Neural progenitor cell (in vitro differentiated cells): ENCODE measurements at places on chromosomes 4 and X.
A peak's percentile ranks its signal among the peaks of the same experiment; 100 is the strongest.

- no peak for DNase-seq
These were observed 134.6 kb downstream of the CPZ start for GRCh38 chr4:8727131-8727530.

DNA sequence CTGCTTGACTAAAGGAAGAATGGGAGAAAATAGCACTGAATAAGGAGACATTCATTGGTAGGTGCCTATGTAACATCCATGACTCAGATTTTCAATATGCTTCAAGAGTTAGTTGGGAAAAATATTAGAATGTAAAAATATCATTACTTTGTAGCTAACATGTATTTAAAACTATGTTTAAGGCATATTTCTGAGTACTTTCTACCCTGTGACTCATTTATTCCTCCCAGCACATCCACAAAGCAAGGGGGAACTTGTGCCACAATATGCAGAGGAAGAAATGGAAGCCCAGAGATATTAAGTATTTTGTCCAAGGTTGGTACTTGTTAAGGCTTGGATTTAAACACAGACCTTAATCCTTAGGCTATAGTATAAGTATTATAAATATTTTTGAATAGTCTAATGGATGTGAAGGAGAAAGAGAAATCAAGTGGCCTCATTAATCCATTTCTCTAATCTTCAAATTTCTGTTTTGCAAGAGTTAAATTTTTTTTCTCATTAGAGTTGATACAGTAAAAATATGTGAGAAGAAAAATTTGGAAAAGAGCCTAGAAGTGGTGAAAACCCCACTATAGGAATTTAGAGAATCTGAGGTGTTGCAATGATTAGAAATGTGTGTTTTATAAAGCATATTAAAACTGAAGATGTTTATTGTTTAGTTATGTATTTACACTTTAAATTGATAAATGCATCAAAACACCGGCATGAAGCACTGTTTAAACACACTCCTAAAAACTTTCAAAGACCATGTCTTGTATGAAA lies 149.3 kb upstream of the GYPA start:
- no peak for DNase-seq

- no peak for DNase-seq
These were observed 123.9 kb downstream of the TBCK start for GRCh38 chr4:106192131-106192530.

DNA sequence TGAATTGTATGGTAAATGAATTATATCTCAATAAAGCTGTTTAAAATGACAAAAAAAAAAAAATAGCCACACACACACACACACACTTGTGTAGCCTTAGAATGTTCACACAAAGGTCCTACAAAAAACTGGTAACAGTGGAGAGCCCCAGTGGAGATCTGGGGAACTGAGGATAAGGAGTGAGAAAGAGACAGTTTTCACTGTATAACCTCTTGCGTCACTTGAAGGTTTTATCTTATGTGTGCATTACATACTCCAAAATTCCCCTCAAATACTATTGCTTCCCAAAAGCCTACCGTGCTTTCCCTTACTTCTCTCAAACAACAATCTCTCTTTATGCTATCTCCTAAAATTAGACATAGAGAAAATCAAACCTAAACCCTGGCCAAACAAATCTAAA lies 67.8 kb downstream of the SMC1A start:
- DNase-seq = no peak

- DNase-seq = no peak
These were observed 36.4 kb downstream of the HTRA3 start for GRCh38 chr4:8305851-8306471.

DNA sequence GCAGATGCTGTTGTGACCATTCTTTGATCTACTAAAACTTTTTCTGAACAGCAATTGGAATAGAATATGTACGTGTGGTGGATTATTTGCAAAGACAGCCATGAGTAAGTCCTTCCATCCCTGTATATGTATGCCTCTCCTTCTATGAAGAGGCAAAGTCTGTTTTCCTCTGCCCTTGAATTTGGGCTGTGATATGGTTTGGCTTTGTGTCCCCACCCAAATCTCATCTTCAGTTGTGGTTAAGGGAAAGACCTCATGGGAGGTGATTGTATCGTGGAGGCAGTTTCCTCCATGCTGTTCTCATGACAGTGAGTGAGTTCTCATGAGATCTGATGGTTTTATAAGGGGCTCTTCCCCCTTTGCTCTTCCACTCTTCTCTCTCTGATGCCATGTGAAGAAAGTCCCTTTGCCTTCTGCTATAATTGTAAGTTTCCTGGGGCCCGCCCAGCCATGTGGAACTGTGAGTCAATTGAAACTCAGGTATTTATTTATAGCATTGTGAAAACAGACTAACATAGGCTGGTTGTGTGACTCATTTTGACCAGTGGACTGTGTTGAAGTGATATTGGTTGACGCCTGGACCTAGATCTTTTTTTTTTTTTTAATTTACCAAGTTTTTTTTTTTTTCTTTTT lies 108.3 kb upstream of the CAMK2D start:
- DNase-seq = no peak

DNA sequence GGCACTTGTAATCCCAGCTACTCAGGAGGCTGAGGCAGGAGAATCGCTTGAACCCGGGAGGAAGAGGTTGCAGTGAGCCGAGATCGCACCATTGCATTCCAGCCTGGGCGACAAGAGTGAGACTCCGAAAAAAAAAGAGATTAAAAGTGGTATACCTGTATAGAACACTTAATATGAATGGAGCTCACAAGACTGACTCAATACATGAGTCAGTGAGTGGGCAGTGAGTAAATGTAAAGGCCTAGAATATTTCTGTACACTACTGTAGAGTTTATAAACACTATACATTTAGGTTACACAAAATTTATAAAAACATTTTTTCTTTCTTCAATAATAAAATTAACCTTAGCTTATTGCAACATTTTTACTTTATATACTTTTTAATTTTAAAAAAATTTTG lies 93.8 kb downstream of the CENPC start:
- no peak for DNase-seq

GRCh38 chr4:38449506-38450174 lies 214.4 kb upstream of the KLF3 start:
- no peak for DNase-seq

- no peak for DNase-seq
These were observed 221.2 kb upstream of the STK26 start for GRCh38 chrX:131801911-131802310.

DNA sequence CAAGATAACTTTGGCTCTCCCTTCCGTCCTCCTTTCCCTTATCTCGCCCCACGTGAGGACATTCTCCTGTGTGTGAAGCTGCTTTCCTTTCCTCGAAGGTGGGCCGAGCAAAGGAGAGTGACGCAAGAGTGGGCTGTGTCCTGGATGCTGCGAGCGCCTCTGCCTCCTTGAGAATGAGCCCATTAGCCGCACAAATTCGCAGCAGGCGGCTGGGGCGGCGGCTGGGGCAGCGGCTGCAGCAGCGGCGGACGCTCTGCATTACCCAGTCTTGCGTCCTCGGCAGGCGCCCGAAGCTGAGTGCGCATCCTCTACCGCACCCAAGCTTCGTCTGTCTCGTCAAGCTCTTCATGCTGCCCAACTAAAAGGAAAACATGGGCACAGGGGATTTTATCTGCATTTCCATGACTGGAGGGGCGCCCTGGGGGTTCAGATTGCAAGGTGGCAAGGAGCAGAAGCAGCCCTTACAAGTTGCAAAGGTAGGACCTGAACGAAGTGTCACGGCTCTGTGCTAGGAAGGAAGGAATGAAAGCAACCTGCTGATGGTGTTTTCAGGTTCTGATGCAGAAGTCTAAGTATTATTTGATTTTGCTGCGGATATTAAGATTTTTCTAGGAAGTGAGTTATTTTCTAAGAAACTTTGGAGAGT lies at the start of gene SYNPO2:
TSS of gene SYNPO2 (plus strand) at position 189 of the 646 bp plus-strand sequence. CDS start at position 372, 183 bp downstream.
- peak; percentile 89 for DNase-seq
